ENCODE measurements at places on chromosomes 5 and 9. TPM values are rescaled to one million over a fixed set of nuclear protein-coding genes. Genes with fewer than 3 reads are reported as not detected.
A peak's percentile ranks its signal among the peaks of the same experiment; 100 is the strongest.

The GPR150 gene
- not detected for total RNA-seq

DNA sequence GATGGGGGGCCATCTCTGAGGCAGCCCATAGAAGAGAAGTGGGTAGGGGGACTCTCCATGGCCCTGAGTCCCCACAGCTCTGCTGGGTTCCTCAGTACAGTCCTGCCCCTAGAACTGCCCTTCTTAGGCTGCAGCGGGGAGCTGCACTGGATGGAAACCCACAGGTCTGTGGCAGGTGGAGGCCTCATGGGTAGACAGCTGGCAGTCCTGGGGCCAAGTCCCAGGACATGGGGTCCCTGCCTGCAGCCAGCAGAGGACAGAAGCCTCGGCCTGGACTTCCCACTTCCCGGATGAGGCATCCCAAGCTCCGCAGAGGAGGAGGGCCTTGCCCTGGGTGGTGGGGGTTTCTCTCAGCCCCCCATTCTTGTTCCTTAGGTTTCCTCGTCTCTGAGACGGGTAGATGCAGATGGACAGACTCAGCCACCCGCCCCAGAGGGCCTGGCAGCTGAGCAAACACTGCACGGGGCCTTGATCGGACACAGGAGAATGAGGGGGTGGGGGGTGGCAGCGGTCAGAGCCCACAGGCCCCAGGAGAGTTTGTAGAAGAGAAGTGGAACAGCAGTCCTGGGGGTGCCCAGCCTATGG is 153.8 kb downstream of the C9orf50 start:
- no peak for DNase-seq

The HTR4 gene
- not detected for total RNA-seq

DNA sequence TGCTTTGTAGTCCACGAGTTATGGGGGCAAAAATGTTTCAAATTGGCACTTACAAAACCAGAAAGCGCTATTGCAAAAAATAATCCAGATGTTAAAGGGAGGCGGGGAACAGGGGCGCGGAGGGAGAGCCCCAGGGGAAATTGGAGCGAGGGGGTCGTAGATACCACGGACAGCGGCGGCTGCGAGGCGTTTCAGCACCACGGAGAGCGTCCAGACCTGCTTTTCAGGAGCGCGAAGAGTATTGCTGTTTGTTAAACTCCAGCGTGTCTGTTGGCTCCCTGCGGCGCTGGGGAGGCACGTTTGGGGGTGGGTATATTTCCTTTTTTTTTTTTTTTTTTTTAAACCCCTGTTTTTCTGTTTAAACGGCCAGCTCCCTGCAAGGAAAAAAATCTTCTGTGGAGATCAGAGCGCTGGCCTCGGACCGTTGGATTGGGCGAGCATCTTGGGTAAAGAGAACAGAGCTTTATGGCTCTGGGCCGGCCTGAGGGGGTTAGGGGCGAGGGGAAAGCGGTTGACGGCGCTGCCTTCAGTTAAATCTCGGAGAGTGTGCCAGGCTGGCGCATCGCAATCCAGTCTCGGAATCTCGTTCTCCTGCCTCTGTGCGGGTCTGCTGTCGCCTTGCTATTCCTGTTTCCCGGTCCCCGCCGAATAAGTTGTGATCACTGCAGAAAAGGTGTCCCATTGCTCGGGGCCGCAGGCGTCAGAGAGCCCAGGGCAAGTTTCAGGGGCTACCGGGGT is at the start of gene GLRA1:
Gene GLRA1, minus strand, starts transcription at position 288 of the 738 bp plus-strand sequence. CDS start 302 bp downstream, outside the sequence.
- DNase-seq = peak; percentile 79

The GMCL2 gene
- total RNA-seq = not detected

DNA sequence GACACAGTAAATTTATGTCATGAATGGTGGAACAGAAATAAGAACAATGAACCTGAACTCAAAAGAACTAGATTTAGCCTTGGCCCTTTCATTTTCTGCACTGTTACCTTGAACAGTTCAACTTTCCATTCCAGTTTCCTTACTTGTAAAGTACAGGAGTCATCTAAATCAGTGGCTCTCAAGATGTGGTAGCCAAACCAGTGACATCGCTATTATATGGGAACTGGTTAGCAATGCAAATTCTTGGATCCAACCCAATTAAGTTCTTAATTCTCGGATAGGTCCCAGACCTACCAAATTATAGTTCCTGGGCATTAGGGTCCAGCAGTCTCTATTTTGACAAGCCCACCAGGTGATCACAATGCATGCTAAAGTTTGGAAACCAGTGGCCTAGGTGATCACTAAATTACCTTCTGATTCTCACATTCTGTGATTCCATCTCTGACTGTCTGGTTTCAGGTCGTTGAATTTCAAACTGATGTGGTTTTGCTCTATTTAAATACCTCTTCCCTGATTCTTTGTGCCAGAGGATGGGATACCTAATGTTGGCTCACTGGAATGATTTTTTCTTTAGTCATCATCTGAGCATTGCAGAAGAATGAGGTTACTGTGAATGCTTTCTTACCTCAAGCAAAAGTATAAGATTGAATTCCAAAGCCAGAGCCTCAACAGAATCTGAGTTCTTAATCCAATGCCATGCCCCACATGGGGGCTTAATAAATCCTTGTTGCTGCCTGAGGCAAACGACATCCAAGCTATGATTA is 253.8 kb downstream of the ENC1 start:
- no peak for DNase-seq

- no peak for DNase-seq
Observed at GRCh38 chr5:56669534-56670483, 145.5 kb upstream of the MAP3K1 start.

GRCh38 chr9:12856603-12857002 is 81.8 kb downstream of the LURAP1L start:
- DNase-seq = no peak

The PCDHA1 gene
- total RNA-seq = 0.07 TPM

- DNase-seq = peak; percentile 41
Observed at GRCh38 chr5:43389679-43390329, 22.4 kb downstream of the CCL28 start.

GRCh38 chr9:112789473-112789872 is 38.9 kb downstream of the SNX30 start:
- no peak for DNase-seq

DNA sequence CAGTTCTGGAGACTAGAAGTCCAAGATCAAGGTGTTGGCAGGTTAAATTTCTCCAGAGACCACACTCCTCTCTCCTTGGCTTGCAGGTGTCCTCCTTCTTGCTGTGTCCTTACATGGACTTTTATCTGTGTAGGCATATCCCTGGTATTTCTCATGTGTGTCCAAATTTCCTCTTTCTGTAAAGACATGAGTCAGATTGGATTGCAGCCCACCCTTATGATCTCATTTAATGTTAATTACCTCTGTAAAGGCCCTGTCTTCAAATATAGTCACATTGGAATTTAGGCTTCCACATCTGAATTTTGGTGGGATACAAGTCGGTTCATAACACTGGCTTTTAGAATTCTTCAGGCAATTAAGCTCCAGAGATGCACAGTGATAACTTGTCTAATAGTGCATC is 322.2 kb upstream of the GRIA1 start:
- no peak for DNase-seq

- no peak for DNase-seq
Observed at GRCh38 chr5:102893942-102894341, 138.8 kb downstream of the PAM start.

All from neural crest cell (in vitro differentiated cells).